ENCODE measurements at places on chromosomes 4 and X.

DNA sequence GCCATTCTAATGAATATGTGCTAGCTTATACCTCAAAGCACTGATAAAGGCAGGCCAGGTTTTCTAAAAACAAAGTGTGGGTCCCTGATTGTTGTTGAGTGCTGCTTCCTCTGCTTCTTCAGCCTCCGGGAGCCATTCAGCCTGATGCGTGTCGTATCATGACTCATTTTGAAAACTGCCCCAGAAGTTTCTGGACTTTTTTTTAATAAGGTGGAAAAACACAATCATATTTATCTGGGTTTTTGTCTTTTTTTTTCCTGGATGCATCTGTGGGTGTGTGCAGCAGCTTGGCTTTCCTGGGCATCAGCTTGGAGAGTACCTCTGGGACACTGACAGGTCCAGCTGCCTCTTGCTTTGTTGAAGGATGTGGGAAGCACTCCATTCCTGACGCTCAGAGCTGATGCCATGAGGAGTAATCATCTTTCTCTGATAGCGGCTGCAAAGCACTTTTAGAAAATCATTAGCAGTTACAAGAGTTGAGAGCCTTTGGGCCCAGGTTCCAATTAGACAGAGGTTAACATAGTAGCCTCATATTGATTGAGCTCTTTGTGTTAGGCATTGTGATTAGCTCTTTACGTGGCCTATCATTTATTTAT lies 66.9 kb downstream of the PARM1 start:
- DNase-seq, result no peak

- DNase-seq, result no peak
Measured at GRCh38 chr4:16263056-16263455, 36.8 kb upstream of the TAPT1 start.

GRCh38 chrX:129945131-129945530 lies 37.3 kb upstream of the BCORL1 start:
- DNase-seq, result no peak

- DNase-seq, result no peak
Measured at GRCh38 chr4:2961811-2962441, 1.3 kb downstream of the NOP14 start.

DNA sequence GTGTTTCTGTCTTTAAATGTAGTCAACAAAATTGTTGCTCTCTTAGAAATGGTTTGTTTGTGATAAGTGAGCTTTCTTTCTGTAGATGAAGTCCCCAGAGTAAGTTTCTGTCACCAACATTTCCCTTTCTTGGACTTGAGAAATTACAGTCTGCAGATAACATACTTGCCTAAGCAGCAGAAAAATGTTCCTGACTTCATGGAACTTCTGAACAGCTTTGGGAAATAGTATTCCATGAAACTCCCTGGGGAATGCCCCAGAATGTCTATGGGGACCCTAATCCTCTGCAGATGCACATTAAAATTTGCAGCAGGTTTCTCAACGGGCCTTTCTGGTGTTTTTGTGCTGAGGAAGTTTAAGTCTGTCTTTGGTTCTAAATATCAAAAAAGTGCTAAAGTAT lies 38.6 kb upstream of the NEIL3 start:
- no peak for DNase-seq

DNA sequence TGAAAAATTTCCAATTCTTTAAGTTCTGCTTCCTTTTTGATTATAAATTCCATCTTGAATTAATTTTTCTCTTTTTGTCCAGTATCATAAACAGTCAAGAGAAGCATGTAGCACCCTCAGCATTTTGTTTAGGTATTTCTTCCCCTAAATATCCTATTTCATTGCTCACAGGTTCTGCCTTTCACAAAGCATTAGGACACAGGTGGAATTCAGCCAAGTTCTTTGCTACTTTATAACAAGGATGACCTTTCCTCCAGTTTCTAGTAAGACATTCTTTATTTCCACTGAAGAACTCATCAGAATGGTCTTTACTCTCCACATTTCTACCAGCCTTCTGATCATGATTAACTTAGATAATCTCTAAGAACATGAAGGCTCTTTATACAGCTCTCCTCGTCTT lies 7.4 kb downstream of the SLC9B1 start:
- DNase-seq, result no peak

- no peak for DNase-seq
Measured at GRCh38 chr4:91447168-91447567, 856.6 kb upstream of the GRID2 start.

- no peak for DNase-seq
Measured at GRCh38 chr4:8067945-8068896, 90.4 kb downstream of the ABLIM2 start.

DNA sequence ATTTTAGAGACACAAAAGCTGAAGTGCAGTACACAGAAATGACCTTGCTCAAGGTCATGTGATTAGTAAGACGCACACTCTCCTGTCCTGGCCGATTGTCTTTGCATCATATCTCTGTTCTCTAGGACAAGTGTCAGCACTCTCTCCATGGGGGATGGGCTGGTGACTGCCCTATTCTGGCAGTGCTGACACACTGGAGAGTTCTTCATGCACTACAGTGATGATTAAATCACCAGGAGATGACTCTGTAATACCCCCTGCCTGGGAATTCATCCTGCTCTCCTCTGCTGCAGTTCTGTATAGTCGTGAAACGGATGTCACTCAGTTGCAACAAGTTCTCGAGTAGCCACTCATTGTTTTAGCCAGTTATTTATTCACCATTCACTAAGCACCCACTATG lies 5.3 kb upstream of the SHISA3 start:
- DNase-seq, result no peak

- DNase-seq, result no peak
Measured at GRCh38 chr4:72418458-72418857, 150.6 kb downstream of the ADAMTS3 start.

- no peak for DNase-seq
Measured at GRCh38 chr4:62161446-62161845, 961.3 kb downstream of the ADGRL3 start.

- DNase-seq, result no peak
Measured at GRCh38 chr4:101008503-101008902, 338.8 kb downstream of the PPP3CA start.

- no peak for DNase-seq
Measured at GRCh38 chr4:167183036-167183435, 51.3 kb downstream of the SPOCK3 start.

DNA sequence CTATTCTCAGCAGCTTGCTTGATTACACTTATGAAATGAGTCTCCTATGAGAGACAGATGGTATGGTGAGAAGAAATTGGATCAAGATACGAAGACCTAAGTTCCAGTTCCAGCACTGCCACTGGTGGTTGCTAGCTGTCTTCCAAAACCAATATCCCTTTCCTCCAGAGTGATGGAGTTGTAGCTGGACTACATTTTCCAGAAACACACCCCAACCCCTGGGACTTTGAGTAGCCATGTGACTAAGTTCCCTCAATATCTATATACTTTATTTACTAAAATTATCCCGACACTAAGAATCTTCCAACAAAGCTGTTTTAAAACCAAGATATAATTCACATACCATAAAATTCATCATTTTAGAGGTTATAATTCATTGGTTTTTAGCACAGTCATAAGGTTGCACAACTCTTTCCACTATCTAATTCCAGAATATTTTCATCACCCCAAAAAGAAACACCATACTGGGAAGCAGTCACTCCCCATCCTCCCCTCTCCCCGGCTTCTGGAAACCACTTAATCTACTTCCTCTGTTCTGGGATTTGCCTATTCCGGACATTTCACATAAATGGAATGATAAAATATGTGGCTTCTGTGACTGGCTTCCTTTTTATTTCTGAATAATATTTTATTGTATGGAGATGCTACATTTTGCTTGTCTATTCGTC lies 118.0 kb downstream of the MANBA start:
- no peak for DNase-seq

DNA sequence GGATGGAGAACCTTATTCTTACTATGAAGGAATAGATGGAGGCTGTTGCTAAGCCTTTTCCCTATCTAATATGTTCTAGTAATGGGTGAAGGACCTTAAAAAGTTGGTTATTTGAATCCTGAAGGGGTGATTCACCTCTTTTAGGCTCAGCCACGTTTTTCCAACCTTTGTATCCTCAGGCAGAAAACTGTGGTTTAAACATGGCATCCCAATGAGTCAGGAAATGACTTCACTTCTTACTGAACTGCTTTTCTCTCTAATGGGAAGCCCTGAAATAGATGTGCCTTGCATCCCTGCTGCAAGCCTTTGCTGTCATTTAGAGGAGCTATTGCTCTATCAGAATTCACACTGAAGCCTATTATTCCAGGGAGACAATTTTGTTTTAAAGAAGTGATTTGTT lies 191.0 kb upstream of the ARX start:
- no peak for DNase-seq

GRCh38 chr4:111806331-111806730 lies 338.9 kb upstream of the FAM241A start:
- DNase-seq, result no peak

DNA sequence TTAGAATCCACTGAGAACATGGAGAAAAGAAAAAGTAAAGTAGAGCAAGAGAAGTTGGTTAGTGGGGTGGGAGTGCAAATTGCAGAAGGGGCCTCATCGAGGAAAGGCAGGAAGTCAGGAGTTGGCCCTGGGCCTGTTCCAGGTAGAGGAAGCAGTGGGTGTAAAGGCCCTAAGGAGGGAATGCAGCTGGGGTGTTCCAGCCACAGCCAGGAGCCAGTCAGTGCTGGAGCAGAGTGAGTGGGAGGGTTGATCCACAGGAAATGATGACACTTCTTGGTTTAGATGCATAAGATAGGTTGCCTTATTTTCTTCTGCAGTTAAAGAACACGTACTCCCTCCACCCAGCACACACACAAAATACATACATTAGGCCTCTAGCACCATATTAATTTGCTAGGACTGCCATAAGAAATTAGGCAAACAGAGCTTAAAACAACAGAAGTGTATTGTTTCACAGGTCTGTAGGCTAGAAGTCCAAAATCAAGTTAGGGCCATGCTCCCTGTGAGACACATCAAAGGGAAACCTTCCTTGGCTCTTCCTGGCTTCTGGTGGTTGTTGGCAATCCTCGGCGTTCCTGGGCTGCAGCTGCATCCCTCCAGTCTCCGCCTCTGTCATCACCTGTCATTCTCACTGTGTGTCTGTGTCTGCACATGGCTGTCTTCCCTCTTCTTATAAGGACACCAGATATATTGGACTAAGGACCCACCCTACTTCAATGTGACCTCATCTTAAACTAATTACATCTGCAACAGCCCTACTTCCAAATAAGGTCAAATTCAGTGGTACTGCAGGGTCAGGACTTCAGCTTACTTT lies 205.9 kb downstream of the AASDH start:
- DNase-seq, result no peak

- DNase-seq, result no peak
Measured at GRCh38 chrX:2385224-2385623, 115.6 kb downstream of the DHRSX start.

- DNase-seq, result no peak
Measured at GRCh38 chrX:111352424-111352823, 59.6 kb downstream of the DCX start.

Measured in progenitor cell of endocrine pancreas (in vitro differentiated cells).